ENCODE measurements at places on chromosomes 12 and 14. TPM values are rescaled to one million over a fixed set of nuclear protein-coding genes. Genes with fewer than 3 reads are reported as not detected.

Gene ETFBKMT
- 0.69 TPM for polyA plus RNA-seq

GRCh38 chr12:92926549-92926948 lies 2.5 kb downstream of the EEA1 start:
- H3K4me3 ChIP-seq = no peak overlapping the region
- no peaks in the 10 kb centered on the region for H3K27me3 ChIP-seq
- H3K27ac ChIP-seq = no peak overlapping the region
- DNase-seq = no peak
- no peaks in the 10 kb centered on the region for H3K36me3 ChIP-seq
- no peaks in the 10 kb centered on the region for H3K4me1 ChIP-seq

DNA sequence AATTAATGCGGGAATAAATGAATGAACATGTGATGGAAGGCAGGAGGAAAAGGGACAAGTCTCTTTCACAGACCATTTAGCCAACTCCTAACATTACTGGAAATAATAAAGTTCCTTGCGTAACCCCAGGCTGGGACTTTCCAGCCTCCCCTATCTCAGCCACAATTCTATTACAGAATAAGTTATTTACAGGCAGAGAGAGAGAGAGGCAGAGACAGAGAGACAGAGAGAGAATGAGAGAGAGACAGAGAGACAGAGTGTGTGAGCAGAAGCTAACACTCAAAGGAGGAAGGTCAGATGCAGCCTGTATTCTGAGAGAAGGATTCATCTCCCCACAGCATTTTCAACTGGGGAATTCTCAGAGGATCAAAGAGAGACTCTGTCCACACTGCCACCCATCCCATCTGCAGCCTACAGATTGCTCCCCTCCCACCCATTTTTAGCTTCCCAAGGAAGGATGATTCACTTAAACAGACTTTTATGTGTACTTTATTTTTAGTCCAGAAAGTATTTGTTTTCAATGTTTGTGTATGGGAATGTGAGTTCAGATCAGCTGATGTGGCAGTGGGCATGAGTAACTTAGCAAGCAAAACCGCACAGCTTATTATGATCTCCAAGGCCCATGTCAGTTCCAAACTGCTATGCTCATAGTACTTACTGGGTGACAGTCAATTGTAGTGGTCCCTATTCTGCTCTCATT lies 165.7 kb downstream of the CAND1 start:
- no peak overlapping the region for H3K27ac ChIP-seq
- H3K4me1 ChIP-seq = no peaks in the 10 kb centered on the region
- DNase-seq = no peak
- no peak overlapping the region for H3K4me3 ChIP-seq
- no peaks in the 10 kb centered on the region for H3K27me3 ChIP-seq

DNA sequence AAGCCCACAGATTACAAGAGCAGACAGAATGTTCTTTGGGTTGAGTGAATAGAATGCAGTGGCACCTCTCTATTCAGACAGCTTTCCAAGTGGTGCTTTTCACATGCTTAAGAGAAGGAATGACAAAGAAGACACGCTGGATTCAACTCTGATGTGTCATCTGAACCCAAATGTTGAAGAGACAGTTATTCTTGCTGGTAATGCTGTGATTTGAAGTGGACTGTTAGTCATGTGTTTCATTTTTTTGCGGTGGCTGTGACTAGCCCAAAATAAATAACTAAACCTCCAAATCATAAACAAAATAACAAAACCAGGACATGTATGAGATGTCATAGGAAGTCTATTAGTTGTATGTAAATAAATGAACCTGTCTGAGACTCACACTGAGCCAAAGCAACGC lies 391.8 kb upstream of the PRICKLE1 start:
- H3K4me3 ChIP-seq = no peak overlapping the region
- H3K27me3 ChIP-seq = no peaks in the 10 kb centered on the region
- no peaks in the 10 kb centered on the region for H3K36me3 ChIP-seq
- peaks cover 3% of the 10 kb centered on the region for H3K4me1 ChIP-seq
- no peak overlapping the region for H3K27ac ChIP-seq
- no peak for DNase-seq

GRCh38 chr14:56549721-56550120 lies 29.9 kb upstream of the TMEM260 start:
- no peaks in the 10 kb centered on the region for H3K27me3 ChIP-seq
- no peak for DNase-seq
- no peaks in the 10 kb centered on the region for H3K36me3 ChIP-seq
- H3K4me1 ChIP-seq = no peaks in the 10 kb centered on the region
- no peak overlapping the region for H3K4me3 ChIP-seq
- no peak overlapping the region for H3K27ac ChIP-seq

GRCh38 chr12:46209170-46209569 lies 59.7 kb downstream of the SLC38A1 start:
- no peak overlapping the region for H3K4me3 ChIP-seq
- no peaks in the 10 kb centered on the region for H3K27me3 ChIP-seq
- H3K4me1 ChIP-seq = no peaks in the 10 kb centered on the region
- DNase-seq = no peak
- H3K36me3 ChIP-seq = peaks cover 20% of the 10 kb centered on the region

GRCh38 chr12:90015228-90015627 lies 306.6 kb upstream of the ATP2B1 start:
- no peak for DNase-seq
- H3K27me3 ChIP-seq = no peaks in the 10 kb centered on the region
- H3K4me3 ChIP-seq = no peak overlapping the region

GRCh38 chr14:82422230-82422629 lies 888.6 kb upstream of the SEL1L start:
- DNase-seq = no peak
- H3K4me3 ChIP-seq = no peak overlapping the region
- no peaks in the 10 kb centered on the region for H3K36me3 ChIP-seq
- 0 out of 2 replicates have a peak, but pooled peaks cover 4% of the 10 kb centered on the region for H3K4me1 ChIP-seq

DNA sequence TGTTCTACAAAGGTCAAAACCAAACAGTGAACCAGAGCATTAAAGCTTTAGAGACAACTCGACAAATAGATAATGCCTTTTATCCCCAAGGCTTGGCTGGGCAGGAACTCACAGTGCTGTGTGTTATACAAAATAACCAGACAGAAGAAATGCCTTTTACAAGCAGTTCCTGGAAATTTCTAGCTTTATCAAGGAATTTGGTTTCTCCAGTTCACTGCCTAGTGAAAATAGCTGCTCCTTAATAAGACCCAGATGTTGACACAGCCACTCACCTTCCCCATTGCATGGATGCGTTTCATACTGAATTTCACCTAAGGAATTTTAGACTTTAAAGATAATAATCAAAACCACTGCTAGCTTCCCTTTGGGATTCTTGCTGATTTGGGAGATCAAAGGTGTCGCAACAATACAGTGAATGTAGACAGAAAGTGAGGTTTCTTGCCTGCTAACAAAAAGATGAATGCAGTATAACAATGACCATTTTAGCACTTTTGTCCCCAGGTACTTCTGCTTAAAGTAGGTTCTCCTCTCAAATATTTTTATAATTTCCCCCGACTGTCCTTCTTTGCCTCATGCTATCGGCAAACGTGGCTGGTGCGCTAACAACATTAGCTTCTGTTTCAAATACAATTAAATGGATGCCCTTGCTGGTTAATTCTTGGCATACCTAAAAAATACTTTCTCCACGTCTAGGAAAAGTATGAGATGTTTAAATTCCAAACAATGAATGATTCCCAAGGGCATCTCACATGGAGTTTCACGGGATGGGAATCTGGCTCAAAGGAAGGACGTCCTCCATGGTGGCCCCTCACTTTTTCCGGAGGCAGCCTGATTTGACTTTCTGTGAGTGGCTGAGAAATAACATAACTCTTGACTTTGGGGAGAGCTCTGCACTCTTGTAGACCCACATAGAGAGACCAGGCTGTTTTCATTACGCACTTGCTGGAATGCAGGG lies 162.4 kb downstream of the C12orf75 start:
- no peaks in the 10 kb centered on the region for H3K36me3 ChIP-seq
- no peak overlapping the region for H3K4me3 ChIP-seq
- no peak for DNase-seq
- no peak overlapping the region for H3K27ac ChIP-seq
- peaks cover 4% of the 10 kb centered on the region for H3K4me1 ChIP-seq

- H3K4me1 ChIP-seq = no peaks in the 10 kb centered on the region
- no peaks in the 10 kb centered on the region for H3K27me3 ChIP-seq
- H3K27ac ChIP-seq = no peak overlapping the region
- no peaks in the 10 kb centered on the region for H3K36me3 ChIP-seq
- no peak for DNase-seq
Observed at GRCh38 chr14:99030454-99030853, 241.5 kb downstream of the BCL11B start.

DNA sequence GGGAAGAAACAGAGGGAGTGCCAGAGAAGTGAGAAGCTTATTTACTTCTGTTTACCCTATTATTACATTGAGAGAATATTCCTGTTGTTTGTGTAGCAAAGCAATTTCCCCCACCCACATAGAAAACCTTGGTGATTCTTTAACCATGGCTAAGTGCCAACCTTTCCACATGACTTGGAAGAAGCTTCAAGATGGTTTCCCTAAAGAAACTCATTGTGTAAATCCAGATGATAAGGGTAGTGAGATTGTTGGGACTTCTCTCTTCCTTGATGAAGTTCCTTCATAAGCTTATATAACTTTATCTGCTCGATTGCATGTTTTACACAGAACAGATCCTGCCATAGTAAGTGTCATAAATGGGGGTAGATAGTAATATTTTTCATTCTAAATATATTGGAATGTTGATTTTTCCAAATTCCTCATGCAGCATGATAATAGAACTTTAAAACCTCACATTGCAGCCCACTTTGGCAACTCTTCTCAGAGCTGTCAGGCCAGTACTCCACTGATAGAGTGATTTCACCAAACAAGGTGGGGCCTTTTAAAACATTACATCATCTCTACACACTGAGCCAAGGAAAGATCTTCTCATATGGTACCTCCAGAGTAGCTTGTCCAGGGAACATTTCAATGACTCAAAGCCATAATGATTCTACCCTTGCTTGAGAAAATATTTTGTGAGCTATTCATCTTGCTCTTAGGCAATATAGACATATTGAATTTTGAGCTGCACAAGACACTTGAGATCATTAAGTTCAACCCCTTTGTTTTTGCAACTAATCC lies 47.8 kb upstream of the KIF21A start:
- H3K36me3 ChIP-seq = no peaks in the 10 kb centered on the region
- H3K4me3 ChIP-seq = no peak overlapping the region
- no peaks in the 10 kb centered on the region for H3K27me3 ChIP-seq
- H3K4me1 ChIP-seq = no peaks in the 10 kb centered on the region
- no peak for DNase-seq
- no peak overlapping the region for H3K27ac ChIP-seq

DNA sequence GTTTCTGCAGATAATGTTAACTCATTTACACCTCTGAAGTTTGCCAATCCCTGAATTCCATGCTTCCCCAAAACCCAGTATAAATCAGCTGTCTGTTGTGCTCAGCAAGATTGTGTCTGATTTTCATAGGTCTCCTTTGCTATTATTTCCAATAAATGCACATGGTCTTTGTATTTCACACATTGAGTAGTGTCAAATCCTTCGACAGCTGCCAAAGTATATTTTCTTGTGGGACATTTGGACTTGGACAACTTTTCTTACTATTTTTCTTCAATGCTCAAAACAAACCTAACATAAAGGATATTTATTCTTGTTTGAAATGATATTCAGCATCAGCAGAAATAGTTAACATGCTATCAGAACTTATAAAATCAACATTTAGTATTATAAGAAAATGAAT lies 406.1 kb upstream of the OR4E1 start:
- DNase-seq = no peak
- H3K27ac ChIP-seq = no peak overlapping the region
- H3K4me1 ChIP-seq = no peaks in the 10 kb centered on the region
- no peaks in the 10 kb centered on the region for H3K27me3 ChIP-seq
- no peak overlapping the region for H3K4me3 ChIP-seq

GRCh38 chr12:99154216-99154982 lies 493.2 kb upstream of the GARIN6 start:
- no peak overlapping the region for H3K27ac ChIP-seq
- DNase-seq = peak; percentile 49
- no peak overlapping the region for H3K4me3 ChIP-seq
- H3K36me3 ChIP-seq = no peaks in the 10 kb centered on the region
- peaks cover 6% of the 10 kb centered on the region for H3K4me1 ChIP-seq

DNA sequence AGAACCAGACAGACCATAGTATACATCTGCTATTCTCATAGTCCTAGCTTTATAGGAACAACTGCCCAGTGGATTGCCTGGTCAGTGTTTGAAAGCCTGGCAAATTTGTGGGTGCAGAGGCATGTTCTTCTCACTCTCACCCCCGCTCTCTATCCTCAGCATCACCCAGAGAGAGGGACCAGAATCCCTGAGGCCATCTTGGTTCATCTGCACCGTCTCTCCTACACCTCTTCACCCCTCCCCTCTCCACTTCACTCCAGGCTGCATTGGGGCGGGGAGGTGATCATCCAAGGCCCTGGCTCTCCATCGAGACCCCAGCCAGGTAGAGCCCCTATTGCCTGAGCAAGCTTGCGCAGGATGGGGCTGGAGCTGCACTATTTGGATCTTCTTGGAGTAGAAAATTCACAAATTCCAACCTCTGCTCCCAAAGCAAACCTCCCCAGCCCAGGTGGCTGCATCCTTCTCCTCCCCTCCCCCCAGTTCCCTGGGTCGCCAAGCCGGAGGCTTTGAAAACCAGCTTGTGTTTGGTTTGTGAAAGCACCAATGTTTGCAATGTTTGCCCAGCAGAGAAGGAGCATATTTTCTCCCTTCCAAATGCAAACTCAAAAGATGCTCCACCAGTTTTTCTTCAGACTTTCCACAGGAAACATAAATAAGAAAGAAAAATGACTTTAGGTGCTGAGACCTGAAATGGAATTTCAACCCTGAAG lies 18.6 kb upstream of the COL2A1 start:
- no peaks in the 10 kb centered on the region for H3K36me3 ChIP-seq
- peaks cover 6% of the 10 kb centered on the region for H3K4me1 ChIP-seq
- no peak overlapping the region for H3K27ac ChIP-seq

GRCh38 chr14:101351146-101351545 lies 210.1 kb upstream of the DIO3 start:
- no peak overlapping the region for H3K4me3 ChIP-seq
- no peaks in the 10 kb centered on the region for H3K4me1 ChIP-seq
- DNase-seq = no peak
- H3K27me3 ChIP-seq = no peaks in the 10 kb centered on the region
- no peaks in the 10 kb centered on the region for H3K36me3 ChIP-seq

GRCh38 chr12:9626291-9626690 lies 18.6 kb upstream of the KLRB1 start:
- DNase-seq = no peak
- H3K27ac ChIP-seq = no peak overlapping the region
- no peak overlapping the region for H3K4me3 ChIP-seq
- no peaks in the 10 kb centered on the region for H3K4me1 ChIP-seq

GRCh38 chr12:66620688-66621087 lies 58.2 kb downstream of the GRIP1 start:
- DNase-seq = no peak
- peaks cover 2% of the 10 kb centered on the region for H3K4me1 ChIP-seq
- H3K36me3 ChIP-seq = no peaks in the 10 kb centered on the region
- no peak overlapping the region for H3K27ac ChIP-seq

GRCh38 chr14:64910847-64911495 lies 3.3 kb upstream of the CHURC1 start:
- no peaks in the 10 kb centered on the region for H3K27me3 ChIP-seq
- H3K36me3 ChIP-seq = no peaks in the 10 kb centered on the region
- DNase-seq = no peak
- peaks cover 2% of the 10 kb centered on the region for H3K4me1 ChIP-seq
